Suppressor macrophage treated with lipopolysaccharide for 4 hours (primary cell): ENCODE measurements at places on chromosomes 4 and X.

GRCh38 chrX:152960115-152960514, 33.8 kb downstream of the PNMA5 start:
- DNase-seq = no peak

DNA sequence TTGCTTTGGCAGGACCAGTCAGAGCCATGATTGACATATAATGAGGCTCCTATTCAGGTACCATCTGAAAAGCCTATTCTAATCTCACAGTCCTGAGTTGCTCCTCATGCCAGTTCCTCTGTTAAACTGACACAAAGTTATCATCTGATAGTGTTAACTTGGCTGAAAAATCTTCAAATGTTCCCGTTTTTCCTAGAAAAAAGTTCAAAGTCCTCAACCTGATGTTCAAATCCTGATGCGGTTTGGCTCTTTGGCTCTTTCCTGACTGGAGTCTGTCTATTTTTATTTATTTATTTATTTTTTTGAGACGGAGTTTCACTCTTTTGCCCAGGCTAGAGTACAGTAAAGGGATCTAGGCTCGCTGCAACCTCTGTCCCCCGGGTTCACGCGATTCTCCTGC, 244.2 kb downstream of the ANKRD50 start:
- DNase-seq = no peak

DNA sequence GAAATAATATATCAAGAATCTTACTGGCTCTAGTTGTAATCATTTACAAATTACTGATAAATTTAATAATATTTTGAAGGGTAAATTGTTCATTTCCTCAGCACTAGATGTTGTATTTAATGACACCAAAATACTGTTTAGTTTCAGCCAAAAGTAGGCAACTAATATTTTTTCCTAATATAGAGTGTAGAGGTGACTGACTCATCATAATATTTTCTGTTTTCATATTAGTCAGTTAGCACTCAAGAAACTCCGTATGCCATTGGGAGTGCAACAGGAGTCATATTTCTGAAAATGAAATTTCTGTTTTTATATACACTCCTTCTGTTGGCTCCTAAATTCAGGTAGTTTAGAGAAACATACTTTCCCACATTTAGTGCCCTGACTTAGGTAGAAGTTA, 36.6 kb upstream of the PTPN13 start:
- DNase-seq = peak; percentile 25

GRCh38 chr4:127006446-127006877, 626.3 kb upstream of the INTU start:
- no peak for DNase-seq

DNA sequence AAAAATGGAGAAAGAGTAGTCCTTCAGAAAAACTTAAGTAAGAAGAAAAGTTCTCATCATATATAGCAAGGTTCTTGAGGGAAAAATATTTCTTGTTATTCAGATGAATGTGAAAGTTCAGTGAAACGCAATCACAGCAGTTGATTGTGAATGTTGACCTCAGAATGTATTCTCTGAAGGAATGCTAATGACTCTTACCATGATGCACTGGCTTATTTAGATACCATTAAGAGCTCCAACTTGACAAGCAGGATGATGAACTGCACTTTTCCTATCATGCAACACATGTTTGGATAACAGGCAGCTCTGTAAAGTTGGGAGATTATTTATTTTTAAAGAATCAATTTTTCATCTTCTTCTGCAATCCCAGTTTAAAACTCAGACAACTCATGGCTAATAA, 115.5 kb upstream of the MYOZ2 start:
- no peak for DNase-seq

DNA sequence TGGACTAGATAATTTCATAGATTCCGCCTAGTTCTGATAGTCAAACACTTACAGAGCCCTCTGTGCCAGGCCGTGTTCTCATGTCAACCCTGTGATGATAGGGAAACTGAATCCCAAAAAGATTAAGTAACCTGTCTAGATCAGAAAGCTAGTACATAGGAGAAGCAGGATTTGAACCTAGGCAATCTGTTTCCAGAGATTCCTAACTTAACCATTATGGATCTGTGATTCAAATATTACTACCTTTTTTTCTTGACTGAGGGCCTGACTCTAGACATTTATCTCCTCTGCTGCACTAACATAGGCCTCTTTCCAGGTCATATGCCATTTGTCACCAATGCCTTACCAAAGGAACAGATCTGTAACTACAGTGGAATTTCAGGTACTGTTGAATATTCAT, 1.5 kb downstream of the ALAS2 start:
- DNase-seq = no peak

DNA sequence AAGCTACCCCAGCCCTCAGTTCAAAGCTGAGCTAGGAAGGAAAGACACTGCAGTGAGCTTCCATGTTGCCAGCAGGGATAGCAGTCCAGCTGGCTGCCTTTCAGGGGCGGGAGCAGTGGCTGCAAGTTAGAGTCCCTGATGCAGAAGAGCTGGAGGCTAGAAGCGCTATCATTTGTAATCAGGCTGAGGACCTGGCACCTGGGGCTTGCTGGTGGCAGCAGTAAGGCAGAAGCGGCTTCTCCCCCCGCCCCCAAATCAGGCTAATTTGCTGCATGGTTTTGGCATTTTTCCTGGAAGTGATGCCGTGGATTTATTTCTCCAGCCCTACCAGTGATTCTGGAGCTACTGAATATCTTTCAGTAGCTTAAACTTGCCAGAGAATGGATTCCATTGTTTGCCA, 203.3 kb downstream of the CLCN4 start:
- no peak for DNase-seq
